ENCODE measurements at places on chromosomes 12 and 14.
A peak's percentile ranks its signal among the peaks of the same experiment; 100 is the strongest.

- DNase-seq = no peak
Observed at GRCh38 chr12:4443616-4444015, 2.0 kb downstream of the FGF6 start.

DNA sequence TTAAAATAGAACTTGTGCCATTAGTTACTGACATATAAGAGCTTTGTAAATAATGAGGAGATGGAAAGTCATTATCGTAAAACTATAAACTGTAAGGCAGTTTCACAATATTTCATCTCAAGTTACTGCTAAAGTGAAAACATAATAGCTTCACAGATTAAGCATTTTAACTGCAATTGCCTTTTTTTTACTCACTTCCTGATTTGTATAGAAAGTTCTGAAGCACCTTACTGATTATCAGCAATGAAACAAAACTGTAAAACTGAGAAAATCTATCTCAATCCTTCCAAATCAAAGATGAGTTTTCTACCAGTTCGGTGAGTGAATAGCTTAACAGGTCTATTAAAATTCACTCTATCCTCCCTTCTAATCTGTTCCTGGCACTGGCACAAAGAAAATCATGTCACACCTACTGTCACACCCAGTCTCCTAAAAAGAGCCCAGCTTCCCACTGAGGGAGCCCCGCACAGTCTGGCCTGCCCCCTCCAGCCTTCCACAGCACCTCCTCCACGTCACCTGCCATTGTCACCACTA is 161.4 kb upstream of the ABCD2 start:
- DNase-seq = no peak

GRCh38 chr12:20134652-20135051 is 233.7 kb upstream of the PDE3A start:
- no peak for DNase-seq

GRCh38 chr12:104306943-104307654 is 3.6 kb downstream of the EID3 start:
- DNase-seq = no peak

DNA sequence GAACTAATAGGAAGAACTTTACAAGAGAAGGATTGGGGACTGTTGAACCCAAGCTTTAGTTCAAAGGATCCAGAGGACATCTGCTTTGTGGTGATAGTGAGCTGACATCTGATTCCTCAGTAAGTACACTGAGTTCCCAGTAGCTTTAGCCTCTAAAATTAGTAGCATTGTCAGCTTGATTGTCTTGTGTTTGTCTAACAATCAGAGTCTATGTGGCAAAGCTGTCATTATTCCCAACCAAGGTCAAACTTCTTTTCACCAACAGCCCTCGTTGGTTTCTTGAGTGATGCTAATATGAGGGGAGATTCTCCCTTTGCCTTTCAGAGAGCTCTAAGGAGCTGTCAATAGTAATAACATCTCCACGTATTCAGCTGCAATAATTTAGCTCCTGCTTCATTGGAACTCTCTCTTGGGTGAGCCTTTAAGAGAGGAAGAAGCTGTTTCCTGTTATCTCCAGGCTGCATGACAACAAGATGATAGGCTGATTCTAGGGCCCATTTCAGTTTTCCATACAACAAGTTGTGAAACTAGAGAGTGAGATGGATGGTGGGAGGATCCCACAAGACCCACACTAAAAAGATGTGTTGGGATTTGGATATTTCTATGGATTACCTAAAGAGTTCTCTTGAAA is 46.7 kb downstream of the TGFB3 start:
- DNase-seq = no peak

DNA sequence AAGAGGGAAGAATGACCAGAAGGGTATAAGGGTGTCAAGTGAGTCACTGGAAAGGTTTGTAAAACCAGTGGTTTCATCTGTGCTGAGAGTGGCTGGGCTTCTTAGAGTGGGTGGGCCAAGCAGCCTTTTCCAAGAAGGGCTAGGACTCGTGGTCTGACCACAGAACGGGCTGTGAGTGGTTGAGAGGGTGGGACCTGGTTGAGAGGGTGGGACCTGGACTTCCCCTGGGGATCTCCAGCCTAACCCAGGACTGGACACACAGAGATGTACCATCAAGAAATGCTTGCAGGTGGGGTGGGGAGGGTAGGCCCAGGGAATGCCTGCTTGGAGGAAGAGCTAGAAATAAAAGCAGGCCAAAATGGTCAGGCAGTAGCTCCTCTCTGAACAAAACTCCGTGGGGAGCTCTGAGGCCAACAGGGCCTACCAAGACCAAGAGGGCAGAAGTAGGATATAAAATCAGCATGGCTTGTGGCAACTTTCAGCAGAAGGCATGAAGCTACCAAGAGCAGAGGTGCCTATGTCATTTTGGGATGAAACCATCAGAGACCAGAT is 140.5 kb downstream of the FOXN3 start:
- peak; percentile 7 for DNase-seq

DNA sequence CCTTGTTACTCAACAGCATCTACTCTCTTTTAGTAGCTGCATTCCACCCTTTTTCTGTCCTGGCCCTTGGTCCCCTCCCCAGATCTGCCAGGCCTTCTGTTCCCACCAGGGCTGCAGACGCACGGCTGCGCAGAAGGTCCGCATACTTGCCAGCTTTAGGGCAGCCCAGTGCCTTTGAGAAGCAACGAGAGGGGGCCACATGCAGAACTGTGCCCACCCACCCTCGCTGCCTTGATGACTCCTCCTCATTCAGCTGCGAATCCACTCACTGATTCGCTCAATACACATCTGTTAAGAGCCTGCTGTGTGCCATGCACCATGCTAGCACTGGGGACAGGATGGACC is 39.2 kb downstream of the PRIMA1 start:
- no peak for DNase-seq

- DNase-seq = no peak
Observed at GRCh38 chr12:40988355-40988754, 199.8 kb upstream of the PDZRN4 start.

Data from stimulated activated CD8-positive, alpha-beta memory T cell treated with anti-CD3 and anti-CD28 coated beads, Interleukin-4, amount 100 ng/mL, for 1 hour (primary cell).